ENCODE measurements at places on chromosomes 11 and 22. TPM values are rescaled to one million over a fixed set of nuclear protein-coding genes. Genes with fewer than 3 reads are reported as not detected.

The ZC3H7B gene
- polyA plus RNA-seq, result 109 TPM

The WEE1 gene
- 107 TPM for polyA plus RNA-seq

The CRYBA4 gene
- polyA plus RNA-seq, result not detected

The POU2AF1 gene
- polyA plus RNA-seq, result 0.59 TPM

The TUBA8 gene
- polyA plus RNA-seq, result 3.0 TPM

The ART1 gene
- polyA plus RNA-seq, result not detected

The GAB4 gene
- polyA plus RNA-seq, result not detected

The IGSF22 gene
- 1.7 TPM for polyA plus RNA-seq

The LIF gene
- polyA plus RNA-seq, result 2.3 TPM

DNA sequence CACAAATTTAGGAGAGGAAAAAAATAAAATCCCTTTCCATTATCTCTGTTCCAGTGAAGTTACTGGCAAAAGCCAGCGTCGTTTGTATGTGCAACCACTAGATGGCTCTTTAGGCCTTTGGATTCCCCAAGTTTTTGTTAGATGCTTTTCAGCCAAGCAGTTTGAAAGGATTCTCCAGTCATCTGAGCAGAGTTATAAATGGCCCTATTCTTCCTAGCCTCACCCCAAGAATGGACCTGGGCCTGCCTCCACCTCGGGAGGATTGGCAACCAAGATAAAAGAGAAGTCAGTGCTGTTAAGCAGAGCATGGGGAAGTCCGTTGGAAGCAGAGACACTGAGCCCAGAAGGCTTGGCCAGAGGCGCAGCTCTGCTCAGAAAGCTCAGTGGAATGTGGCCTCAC, 15.4 kb downstream of the FAM181B start:
- DNase-seq, result no peak

GRCh38 chr11:120244476-120245365, 4.8 kb downstream of the POU2F3 start:
- no peak for DNase-seq

DNA sequence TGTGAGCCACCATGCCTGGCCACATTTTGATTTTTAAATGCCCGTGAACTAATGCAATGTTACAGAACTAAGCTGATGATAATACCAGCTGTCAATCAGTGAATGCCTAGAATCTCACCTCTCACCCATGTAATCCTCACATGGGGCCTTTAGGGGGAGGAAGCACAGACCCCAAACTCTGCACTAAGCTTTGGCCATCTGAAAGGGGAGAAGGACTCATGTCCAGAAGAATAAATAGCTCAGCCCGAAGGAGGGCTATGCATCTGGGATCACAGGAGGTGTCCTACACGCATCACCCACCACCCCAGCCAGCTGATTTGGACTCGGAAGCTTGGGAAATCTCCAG, 36.0 kb upstream of the YPEL1 start:
- DNase-seq, result no peak

DNA sequence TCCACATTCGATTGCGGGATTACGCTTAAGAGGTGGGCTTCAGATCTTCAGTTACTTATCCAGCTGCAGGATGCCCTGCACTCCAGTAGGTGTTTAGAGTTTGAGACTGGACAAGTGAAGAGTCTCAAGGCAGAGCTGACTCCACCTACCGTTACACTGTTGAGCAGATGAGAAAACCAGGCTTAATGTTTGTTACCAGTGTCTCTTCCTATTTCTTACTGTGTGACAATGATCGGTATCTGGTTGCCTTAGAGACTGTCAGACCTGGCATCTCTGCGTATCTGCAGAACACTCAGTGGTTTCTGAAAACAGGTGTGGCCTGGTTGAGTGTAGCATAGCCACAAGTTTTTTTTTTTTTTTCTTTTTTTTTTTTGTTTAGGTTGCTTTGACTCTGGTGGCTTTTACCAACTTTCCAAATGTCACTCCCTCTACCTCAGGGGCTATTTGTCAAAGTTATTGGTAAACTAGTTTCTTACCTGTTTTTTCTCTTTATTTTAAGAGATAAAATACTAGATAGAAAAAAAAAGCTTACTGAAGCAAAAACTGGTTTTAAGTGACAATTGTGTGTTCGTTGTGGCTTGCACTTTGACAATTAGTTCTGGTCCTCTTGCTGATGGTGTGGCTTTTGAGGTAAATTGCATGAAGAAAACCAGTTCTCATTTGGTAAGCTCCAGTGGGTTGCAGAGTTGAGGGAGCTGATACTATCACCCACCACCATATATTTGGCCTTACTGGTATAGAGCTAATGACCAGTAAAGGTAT, 284.8 kb downstream of the ETS1 start:
- no peak for DNase-seq

GRCh38 chr22:39457556-39458443, 988 bp downstream of the MGAT3 start:
- DNase-seq, result no peak

- DNase-seq, result no peak
Measured at GRCh38 chr11:94281324-94281723, 23.1 kb upstream of the IZUMO1R start.

DNA sequence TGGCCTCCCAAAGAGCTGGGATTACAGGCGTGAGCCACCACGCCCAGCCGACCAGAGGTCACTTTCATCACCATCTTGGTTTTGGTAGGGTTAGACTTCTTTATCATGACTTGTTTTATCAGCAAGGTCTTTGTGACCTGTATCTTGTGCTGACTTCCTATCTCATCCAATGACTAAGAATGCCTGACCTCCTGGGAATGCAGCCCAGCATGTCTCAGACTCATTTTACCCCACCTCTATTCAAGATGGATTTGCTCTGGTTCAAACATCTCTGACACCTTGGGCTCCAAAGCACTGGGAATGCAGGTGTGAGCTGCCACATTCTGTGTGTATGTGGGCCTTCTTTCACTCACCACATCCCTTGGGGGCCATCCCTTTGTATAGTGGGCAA, 5.1 kb upstream of the TALDO1 start:
- DNase-seq, result no peak

GRCh38 chr11:69409812-69410645, 71.4 kb upstream of the LINC01488 start:
- DNase-seq, result no peak

DNA sequence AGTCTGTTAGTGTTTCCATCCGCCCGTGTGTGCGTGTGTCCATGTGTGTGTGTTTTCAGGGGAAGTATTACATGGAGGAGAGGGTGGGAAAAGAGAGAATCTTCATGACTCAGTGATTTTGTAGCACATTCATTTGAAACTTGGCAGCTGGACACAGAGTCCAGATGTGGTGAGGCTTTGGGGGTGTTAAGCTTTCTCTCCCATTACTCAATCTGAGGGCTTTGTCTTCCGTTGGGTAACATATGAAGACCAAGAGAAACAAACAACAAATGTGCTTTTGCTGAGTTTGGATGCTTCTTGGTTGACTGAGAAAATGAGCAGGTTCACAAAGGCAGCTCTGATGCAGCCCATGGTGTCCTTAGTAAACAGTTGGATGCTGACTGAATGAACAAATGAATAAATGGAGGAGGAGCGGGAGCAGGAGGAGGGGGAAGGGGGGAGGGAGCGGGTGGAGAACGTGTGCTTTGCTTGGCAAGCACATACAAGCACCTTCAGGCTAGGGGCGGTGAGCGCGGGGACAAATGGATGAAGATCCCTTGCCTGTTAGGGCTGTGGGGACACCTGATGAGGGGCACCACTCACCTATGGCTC, 104.3 kb downstream of the ST3GAL4 start:
- no peak for DNase-seq

DNA sequence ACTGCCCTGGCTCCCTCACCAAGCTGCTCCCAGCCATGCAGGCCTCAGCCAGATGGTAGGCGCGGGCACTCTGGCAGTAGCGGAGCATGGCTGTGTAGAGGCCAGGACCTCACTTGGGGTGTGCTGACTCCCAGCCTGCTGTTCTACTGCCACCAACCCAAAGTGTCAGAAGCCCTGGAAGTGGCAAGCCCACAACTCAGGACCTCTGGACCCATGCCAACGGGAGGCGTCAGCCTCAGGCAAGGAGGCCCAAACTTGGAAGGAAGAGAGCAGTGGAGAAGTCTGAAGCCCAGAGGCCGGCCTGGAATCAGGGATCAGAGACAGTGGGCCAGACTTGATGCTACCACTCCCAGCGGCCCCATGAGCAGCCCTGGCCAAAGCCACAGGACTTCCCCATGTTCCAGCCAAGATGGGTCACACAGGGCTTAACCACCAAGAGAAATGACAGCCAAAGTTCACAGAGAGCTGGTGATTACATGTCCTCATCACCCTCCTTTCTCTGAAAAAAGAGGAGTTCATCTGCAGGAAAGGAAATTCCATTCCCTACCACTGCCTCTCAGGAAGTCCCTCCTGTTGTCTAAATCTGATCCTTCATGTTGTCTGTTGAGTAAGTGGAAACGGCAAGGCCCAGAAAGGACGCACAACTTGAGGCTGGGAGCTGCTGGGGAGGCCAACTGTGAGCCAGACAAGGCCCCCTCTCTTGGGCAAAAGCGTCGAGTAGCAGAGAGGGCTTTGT, 4.4 kb downstream of the ARRB1 start:
- no peak for DNase-seq

DNA sequence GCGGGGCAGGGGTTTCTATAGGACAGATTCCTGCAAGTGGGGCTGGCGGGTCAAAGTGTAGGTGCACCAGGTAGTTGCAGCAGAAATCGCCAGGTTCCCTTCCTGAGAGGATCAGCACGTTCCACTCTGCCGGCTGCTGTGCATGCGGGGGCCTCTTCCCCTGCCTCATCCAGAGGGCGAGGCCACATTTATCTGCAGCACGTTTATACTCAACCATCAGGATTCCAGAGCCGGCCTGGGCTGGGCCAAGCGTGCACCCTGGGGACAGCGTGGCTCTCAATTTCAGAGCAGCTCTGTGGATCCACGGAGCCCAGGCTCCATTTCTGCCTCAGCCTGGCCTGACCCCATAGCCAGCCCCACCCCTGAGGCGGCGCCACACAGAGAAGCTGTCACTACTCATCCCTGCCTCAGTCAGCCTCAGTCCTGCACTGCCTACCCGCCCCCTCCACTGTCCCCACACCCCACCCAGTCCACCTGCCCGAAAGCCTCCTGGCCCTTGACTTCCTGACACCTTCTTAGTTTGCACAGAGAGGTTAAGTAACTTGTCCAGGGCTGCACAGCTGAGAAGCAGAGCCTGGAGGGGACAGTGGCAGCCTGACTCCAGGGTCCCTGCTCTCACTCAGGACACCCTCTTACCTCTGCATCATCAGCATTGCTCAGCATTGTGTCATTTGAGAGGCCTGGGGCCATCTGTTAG, 45.9 kb upstream of the RTL6 start:
- no peak for DNase-seq

Data from left renal cortex interstitium (tissue), 4 donors.